Activated naive CD4-positive, alpha-beta T cell (primary cell): ENCODE measurements at places on chromosomes 2 and 18.

DNA sequence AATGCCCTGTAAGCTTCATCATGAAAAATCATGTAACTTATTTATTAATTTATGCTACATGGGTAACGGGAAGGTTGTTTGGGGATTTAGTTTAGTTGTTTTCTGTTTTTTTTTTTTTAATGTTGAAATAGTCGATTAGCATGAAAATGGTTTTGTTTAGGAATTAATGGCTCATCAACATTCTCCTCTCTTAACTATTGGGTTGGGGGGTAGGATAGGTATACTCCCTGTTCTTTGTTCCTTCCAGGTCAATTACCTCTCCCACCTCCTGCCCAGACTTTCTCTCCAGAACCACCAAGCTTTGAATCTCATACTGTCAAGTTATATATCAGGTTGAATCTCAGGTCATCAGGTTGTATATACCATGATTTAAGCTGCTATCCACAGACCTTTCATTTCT is 568.7 kb upstream of the DSEL start:
- no peak for DNase-seq

GRCh38 chr2:101613056-101613704 is 84.3 kb upstream of the MAP4K4 start:
- no peak for DNase-seq

DNA sequence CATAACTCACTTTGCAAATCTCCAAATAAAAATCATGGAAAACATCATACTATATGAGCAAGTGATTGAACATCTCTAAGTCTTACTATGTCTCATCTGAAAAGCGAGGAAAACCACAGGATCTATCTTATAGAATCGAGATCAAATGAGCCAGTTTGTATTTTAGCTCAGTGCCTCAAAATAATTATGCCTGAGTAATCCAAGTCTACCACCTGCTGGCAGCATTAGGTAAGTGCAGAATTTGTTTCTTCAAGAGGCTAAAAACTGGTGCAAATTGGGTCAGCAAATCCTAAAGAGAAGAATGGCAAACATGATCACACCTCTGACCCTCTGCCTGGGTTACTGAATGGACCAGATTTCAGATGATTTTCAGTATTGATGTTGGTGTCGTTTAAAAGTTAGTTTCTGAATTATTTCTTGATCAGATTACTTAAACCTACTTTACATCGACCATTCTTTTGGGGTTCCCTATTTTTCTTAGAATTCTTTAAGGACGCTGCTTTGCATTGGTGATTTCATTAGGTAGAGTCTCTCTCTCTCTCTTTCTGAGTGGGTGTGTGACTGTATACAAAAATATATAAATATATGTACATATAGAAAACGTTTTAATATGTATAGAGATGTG is 12.7 kb upstream of the FHOD3 start:
- no peak for DNase-seq

- no peak for DNase-seq
These were observed 40.6 kb upstream of the ST3GAL5 start for GRCh38 chr2:85929096-85930050.

DNA sequence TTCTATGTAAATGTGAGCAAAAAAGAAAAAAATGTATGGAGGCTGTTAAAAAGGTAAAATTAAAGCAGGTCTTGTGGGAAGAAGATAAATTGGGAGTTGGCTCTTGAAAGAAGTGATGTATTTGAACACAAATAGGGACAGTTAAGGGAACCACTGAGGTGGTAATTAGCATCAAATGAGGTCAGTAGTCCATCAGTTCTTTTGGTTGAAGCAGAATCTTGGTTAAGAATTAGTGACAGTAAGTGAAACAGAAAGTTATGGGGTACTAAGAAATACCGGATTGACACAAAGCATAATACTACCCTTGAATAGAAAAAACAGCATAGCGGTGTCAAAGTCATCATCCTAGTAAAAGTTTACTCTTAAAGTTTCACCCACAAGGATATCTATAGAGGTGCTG is 352.6 kb upstream of the VRK2 start:
- no peak for DNase-seq
